Liver (tissue), 10 donors: ENCODE measurements at places on chromosomes 2 and 18. TPM values are rescaled to one million over a fixed set of nuclear protein-coding genes. Genes with fewer than 3 reads are reported as not detected.

The NYAP2 gene
- not detected for total RNA-seq

The SERPINB4 gene
- total RNA-seq, result not detected

GRCh38 chr18:48997985-48998831 lies 47.4 kb upstream of the SMAD7 start:
- DNase-seq, result no peak
- H3K4me1 ChIP-seq, result no peaks in the 10 kb centered on the region
- no peak overlapping the region for H3K27ac ChIP-seq
- no peaks in the 10 kb centered on the region for H3K27me3 ChIP-seq

GRCh38 chr2:136127356-136127755 lies 9.4 kb upstream of the CXCR4 start:
- no peaks in the 10 kb centered on the region for H3K36me3 ChIP-seq
- DNase-seq, result no peak
- no peak overlapping the region for H3K27ac ChIP-seq
- no peaks in the 10 kb centered on the region for H3K4me1 ChIP-seq

- H3K36me3 ChIP-seq, result no peaks in the 10 kb centered on the region
- no peak overlapping the region for H3K4me3 ChIP-seq
- DNase-seq, result no peak
Observed at GRCh38 chr2:33634261-33634910, 35.3 kb upstream of the FAM98A start.

DNA sequence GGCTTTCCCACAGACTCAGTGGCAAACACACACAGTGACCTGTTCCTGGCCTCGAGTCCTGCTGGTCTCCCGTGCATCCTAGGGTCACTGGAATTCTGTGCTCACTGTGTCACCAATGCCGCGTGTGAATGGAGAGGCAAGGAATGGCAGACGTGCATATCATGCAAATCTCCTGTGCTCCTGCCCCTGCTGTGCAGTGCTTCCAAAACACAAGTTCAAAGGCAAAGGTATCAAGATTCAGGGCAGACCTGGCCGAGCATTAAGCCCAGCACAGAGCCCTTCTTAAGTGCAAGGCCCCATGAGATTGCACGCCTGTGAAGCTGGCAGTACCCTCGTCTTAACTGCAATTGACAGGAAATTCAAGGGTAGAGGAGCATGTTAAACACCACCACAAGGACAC lies 129.1 kb downstream of the NDUFA10 start:
- H3K27me3 ChIP-seq, result no peaks in the 10 kb centered on the region
- H3K36me3 ChIP-seq, result no peaks in the 10 kb centered on the region
- DNase-seq, result no peak

- H3K4me3 ChIP-seq, result no peak overlapping the region
- no peaks in the 10 kb centered on the region for H3K4me1 ChIP-seq
- no peak for DNase-seq
- no peaks in the 10 kb centered on the region for H3K27me3 ChIP-seq
- no peak overlapping the region for H3K27ac ChIP-seq
Observed at GRCh38 chr2:208306291-208306690, 40.2 kb downstream of the PIKFYVE start.

DNA sequence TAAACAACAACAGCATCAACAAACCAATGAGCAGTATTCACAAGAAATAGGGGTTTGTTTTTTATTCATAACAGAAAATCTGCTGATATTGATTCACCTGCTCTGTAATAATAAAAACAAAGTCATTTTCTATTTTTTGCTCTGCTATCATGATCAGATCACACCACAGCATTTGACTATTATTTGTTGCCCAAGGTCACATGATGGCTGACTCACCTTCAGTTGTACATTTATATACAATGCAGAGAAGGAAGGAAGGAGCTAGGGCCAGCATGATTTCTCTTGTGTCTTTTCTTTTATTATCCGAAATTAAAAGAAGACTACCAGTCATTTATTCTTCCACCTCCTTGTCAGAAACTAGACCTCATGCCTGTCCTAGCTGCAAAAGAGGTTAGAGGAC lies 1427.7 kb upstream of the CELF4 start:
- no peaks in the 10 kb centered on the region for H3K4me1 ChIP-seq
- no peaks in the 10 kb centered on the region for H3K36me3 ChIP-seq
- no peak for DNase-seq
- H3K27me3 ChIP-seq, result no peaks in the 10 kb centered on the region
- H3K4me3 ChIP-seq, result no peak overlapping the region

DNA sequence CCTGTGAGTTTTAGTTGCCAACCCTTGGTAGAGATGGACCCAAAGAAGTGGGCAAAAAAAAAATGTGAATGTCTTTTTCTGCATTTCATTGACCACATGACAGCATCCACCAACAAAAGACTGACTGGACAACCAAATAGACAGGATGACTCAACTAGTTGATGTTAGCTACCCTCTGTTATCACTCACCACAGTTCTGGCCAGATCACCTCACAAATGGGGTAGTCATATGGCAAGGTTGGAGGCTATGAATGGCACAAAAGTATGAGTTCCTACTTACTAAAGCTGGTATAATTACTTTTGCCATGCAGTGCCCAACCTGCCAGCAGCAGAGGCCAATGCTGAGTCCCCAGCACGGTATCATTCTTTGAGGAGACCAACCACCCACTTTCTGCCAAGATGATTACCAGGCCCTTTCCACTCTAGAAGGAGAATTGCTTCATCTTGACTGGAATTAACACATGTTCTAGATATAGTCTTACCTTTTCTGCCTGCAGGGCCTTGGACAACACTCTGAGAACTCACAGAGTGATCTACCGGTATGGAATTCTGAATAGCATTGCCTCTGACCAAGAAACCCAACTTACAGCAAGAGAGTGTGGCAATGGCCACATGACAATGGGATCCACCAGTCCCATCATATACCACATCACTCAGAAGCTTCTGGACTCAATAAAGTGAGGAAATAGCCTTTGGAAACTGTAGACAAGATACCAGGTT lies 20.1 kb upstream of the TCF7L1 start:
- no peaks in the 10 kb centered on the region for H3K36me3 ChIP-seq
- H3K4me3 ChIP-seq, result no peak overlapping the region
- no peak for DNase-seq
- no peak overlapping the region for H3K27ac ChIP-seq
- peaks cover 12% of the 10 kb centered on the region for H3K4me1 ChIP-seq

DNA sequence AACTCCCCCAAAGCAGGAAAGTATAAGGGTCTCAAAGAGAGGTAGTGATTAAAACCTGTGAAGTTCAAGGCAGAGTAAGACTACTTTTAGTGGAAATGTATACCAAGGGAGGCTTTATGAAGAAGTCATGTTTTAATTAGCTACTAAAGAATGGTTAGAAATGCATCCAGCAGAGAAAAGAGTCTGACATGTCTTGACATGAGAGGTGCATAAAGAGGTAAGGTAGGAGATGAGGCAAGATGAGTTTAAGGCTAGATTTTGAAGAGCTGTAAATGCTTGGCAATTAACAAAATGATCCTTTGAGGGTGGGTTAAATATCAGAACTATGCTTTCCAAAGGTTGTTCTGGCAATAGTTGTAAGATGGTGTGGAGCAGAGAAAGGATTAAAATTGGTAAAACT lies 88.7 kb upstream of the WDSUB1 start:
- no peak overlapping the region for H3K27ac ChIP-seq
- H3K27me3 ChIP-seq, result no peaks in the 10 kb centered on the region
- DNase-seq, result no peak
- H3K4me1 ChIP-seq, result peaks cover 4% of the 10 kb centered on the region
- peaks cover 14% of the 10 kb centered on the region for H3K36me3 ChIP-seq
